Stimulated activated CD8-positive, alpha-beta memory T cell treated with anti-CD3 and anti-CD28 coated beads, Interleukin-7, amount 100 ng/mL, for 1 hour (primary cell): ENCODE measurements at places on chromosomes 1 and 21.

- peak; percentile 68 for DNase-seq
Observed at GRCh38 chr1:18951818-18952391, 4.6 kb downstream of the IFFO2 start.

- DNase-seq, result no peak
Observed at GRCh38 chr1:233376382-233377110, 49.0 kb downstream of the MAP3K21 start.

DNA sequence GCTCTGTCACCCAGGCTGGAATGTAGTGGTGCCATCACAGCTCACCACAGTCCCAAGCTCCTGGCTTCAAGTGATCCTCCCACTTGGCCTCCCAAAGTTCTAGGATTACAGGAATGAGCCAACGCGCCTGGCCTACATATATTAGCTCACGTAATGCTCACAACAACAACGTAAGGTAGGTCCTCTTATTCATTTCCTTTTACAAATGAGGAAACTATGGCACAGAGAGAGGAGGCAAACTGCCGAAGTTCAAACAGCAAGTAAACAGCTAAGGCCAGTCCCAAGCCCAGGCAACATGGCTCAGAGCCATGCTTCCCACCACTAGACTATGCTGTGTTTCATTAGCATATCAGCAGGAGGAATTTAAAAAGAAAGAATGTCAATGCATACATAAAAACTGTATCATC is 284.4 kb downstream of the VAV3 start:
- DNase-seq, result no peak

DNA sequence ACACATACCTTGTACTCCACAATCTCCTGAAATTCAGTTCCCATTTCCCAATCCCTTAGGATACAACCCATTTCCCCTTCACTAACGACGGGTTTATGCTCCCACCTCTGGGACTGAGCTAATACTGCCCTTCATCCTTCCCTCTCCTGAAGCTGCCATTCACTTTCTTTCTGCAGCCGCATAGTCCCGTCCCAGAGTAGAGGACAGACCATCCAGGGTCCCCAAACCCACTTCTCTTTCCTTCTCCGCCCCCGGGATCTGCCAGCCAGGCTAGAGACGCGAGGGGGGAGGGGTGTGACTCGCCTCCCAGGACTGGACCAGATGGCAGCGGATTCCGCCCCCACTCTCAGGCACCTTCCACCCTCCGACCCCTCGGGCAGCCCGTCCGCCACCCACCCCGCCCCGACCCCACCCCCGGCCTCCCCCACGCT is 679 bp downstream of the ABL2 start:
- DNase-seq, result no peak

- DNase-seq, result no peak
Observed at GRCh38 chr1:9435153-9435636, 104.1 kb upstream of the SLC25A33 start.

GRCh38 chr1:73066866-73067265 is 784.5 kb upstream of the NEGR1 start:
- no peak for DNase-seq

GRCh38 chr1:183285256-183285655 is 99.2 kb downstream of the LAMC2 start:
- DNase-seq, result no peak
